Vagina (tissue), 2 donors: ENCODE measurements at places on chromosomes 4 and X.

- no peak for DNase-seq
Measured at GRCh38 chrX:65740909-65741308, 73.5 kb downstream of the MSN start.

GRCh38 chrX:141439651-141440050 lies 144.9 kb downstream of the SPANXA1 start:
- DNase-seq: no peak

- no peak for DNase-seq
Measured at GRCh38 chr4:47667552-47667951, 170.3 kb downstream of the CORIN start.

DNA sequence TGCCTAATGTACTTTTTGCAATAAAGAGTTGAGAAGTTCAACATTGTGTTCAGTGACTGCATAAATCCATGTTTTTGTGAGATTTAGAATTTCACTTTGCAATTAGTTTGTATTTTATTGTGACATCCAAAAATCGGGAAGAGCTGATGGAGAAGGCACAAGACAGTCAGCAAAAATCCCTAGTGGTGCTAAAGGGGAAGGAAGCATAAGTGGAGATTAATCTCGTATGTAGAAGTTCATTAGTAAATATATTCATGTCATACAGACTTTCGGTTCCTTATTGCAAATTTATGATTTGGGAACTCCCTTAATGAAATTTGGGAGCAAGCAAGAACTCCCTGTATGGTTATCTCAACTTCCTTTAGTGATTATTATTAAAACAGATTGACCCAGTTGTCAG lies 57.8 kb upstream of the SLC39A8 start:
- no peak for DNase-seq

DNA sequence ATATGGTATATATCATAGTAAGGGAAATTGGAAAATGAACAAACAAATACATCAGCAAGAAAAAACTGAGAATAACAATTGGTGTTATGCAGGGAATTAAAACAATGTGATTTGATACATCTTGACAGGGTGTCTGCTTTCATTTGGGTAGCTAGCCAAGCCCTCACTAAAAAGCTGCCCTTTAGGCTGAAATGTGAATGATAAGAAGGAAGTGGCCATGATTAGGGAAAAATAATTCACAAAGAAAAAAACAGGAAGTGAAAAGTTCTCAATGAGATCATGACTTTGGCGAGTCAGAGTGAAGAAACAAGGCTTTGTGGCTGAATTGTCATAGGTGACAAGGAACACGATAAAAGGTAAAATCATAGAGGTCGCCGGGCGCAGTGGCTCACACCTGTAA lies 675.8 kb upstream of the SLIT2 start:
- no peak for DNase-seq

GRCh38 chrX:141341341-141341740 lies 99.0 kb upstream of the SPANXC start:
- no peak for DNase-seq

- no peak for DNase-seq
Measured at GRCh38 chr4:36304138-36304681, 22.8 kb downstream of the DTHD1 start.

DNA sequence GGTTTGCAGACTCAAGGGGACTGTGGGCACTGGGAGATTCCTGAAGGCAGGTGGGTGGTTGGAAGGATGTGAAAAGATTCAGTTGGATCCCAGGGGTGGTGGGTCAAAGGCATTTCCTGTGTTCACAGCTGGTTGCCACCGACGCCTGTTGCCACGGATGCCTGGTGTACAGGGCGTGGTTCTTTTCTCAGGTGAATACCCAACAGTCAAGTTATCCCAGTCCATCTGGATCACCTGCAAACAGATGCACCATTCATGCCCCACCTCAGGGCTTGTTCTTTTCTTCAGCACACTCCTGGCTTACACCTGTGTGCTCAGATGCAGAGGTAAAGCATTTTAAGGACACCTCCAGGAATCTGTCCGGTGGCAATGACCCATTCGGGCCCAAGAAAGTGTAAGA lies 55.8 kb upstream of the SHOX start:
- DNase-seq: no peak
